DND-41 (cell line): ENCODE measurements at places on chromosomes 11 and 22.

GRCh38 chr11:59804061-59804460 lies 6.5 kb downstream of the MRPL16 start:
- no peak for DNase-seq

DNA sequence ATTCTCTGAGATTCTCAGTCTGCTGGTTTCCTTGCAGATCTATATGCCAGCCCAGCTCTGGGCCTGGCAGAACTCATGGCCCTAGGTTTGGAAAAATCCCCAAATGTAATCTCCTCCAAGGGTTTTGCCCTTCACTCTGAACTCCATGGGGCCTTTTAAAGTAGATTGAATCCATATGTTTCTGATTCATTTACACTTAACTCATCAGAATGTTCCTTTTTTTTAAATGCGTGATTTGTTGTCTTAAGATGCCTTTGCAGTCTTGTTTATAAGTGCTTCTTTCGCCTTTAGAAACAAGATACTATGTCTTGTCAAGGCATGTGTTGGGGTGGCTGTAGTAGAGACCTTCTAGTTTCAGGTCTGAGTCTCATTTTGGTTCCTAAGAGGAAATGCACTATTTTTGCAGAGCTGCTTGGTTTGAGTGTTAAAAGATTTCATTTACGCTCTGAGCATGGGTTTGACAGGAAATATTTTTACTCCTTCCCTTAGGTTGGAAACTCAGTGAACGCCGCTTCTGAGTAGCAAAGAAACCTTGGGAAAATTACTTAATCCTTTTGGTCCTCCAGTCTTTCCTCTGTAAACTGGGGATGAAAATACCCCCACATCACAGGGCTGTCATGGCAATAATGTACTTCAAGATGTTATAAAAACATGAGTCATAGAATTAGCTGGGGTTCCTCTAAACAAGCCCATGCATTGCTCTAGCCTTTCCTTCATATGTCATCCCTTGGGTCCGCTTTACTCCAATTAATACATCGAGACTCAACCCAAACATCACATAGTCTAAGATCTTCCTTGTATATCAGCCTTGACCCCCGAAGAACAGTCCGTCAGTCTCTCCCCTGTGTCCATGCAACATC lies 83.5 kb downstream of the SNX19 start:
- no peak for DNase-seq

GRCh38 chr22:32052244-32052643 lies 9.2 kb downstream of the SLC5A1 start:
- no peak for DNase-seq

DNA sequence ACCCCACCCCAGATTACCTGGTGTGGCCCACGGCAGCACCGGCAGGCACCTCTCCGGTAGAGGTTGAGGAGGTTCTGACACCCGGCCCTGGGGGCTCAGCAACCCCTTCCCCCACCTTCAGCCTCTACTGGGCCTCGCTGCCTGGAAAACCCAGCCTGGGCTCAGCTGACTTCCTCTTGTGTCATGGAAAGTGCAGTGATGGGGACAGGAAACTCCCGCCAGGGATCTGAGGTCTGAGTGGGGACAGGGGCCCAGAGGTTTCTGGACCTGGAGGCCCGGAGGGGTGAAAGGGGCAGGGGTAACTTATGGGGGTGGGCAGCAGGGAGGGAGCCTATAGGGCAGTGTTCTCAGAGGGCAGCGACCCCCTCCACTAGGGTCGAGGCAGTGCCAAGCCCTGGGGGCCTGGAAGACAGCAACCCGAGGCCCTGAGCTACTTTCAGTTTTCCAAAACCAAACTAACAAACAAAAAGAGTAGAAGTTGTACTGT lies 10.0 kb upstream of the CD5 start:
- no peak for DNase-seq

- no peak for DNase-seq
Measured at GRCh38 chr11:1384199-1384970, 5.3 kb upstream of the BRSK2 start.

DNA sequence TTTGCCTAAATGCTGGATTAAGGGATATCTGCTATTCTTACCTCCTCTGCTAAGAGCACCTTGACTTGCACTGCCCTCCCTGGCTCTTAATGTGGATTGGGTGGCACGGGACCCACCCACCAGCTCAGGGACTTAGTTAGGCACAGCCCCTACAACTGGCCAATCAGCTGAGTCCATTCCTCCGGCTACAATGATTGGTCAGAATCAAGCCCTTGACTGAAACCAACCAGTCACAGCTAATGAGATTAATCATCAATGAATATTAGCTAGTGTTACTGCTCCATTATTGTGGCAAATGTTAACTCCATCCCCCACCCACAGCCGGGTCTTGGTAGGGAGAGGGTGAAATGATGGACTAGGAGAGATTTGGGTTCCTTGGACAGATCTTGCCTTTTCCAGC lies 328.0 kb downstream of the MN1 start:
- no peak for DNase-seq

DNA sequence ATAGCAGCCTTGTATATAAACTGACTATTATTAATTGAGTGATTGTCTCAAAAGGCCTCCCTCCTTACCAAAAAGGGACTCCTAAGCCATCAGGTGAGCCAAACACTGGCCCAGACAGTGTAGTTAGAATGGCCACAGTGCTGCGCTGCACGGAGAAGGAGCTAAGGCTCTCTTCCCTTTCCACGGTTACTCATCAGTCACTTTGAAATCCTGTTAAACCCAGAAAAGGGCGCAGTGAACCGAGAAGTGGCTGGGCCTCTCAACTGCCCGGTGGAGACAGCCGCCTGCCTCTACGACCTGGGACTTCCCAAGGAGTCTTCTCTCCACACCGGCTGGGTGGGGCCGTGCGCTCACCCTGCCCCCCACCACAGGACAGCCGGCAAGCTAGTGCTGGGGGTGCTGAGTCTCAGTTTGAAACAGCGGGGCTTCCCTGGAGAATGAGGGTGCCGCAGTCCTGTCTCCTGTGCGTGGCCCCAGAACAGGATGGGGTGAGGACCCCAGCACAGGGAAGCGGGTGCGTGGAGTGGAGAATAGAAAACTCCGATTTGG lies 1.3 kb downstream of the MYH9 start:
- DNase-seq, result peak; percentile 39

GRCh38 chr11:124737638-124738305 lies 2.0 kb upstream of the NRGN start:
- no peak for DNase-seq

- DNase-seq, result no peak
Measured at GRCh38 chr22:28608546-28608945, 71.1 kb downstream of the TTC28 start.

DNA sequence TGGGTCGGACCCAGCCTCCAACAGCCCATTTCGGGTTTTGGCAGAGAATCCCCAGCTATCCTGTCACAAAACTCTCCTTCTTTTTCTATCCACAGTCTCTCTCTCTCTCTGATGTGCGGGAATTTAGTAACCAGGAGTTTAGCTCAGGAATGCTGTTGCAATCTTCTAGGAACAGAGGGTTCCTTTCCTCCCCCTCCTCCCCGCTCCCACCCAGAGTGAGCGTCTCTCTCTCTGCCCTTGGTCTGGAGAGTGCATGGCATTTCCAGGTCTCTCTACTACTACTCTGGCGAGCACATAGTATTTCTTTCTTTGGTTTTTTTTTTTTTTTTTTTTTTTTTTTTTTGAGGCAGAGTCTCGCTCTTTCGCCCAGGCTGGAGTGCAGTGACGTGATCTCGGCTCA lies 17.7 kb downstream of the APIP start:
- DNase-seq, result no peak

DNA sequence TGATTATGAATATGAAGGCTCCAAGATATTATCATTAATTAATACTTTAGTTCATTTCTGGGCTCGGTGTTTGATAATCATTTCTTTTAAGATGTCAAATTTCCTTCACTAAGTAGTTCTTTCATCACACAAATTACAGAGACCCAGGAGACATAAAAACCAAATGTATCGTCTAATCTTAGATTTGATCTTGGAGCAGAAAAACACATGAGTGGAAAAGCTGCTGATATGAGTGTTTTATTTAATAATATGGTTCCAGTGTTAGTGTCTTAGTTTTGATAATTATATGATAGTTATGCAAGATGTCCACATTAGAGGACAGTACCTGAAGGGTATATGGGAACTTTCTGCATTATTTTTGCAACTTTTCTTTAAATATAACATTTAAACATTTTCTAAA lies 494.5 kb upstream of the RAG2 start:
- no peak for DNase-seq

GRCh38 chr11:74819400-74819799 lies 70.8 kb downstream of the RNF169 start:
- DNase-seq, result no peak

DNA sequence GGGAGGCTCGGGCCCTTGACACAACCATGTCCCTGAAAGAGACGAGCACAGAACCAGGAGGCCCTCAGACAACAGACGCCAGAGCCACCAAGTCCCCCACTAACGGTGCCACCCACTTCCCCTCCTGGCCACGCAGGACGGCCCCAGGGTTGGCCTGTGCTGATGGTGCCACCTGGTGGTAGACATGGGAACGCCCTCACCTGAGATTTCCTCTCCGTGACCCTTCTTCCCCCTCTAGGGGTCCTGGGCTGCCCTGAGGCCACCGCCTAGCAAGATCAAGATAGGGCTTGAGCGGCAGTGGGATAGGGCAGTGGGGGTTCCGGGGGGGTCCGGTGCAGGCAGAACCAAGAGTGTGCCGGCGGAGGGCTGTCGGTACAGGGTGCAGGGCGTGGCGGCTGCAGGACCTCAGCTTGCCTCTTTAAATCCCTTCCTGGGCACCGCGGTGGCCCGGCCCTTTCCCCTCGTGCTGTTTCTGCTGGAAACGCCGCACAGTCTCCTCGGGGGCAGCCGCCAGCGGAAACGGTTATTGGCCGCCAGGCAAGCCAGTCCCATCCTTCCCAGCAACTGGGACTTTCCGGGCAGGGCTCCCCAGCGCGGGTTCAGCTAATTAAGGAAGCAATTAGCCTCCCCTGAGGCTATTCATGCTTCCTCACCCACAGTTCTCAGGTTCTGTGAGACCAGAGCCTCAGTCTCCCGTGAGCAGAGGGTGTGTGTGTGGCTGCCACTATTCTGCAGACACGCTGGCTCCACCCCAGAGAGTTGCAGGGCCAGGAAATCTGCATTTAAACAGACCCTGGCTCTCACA lies 5.5 kb upstream of the NFAM1 start:
- peak; percentile 81 for DNase-seq

- DNase-seq, result no peak
Measured at GRCh38 chr22:46436595-46437175, 100.7 kb downstream of the CELSR1 start.

DNA sequence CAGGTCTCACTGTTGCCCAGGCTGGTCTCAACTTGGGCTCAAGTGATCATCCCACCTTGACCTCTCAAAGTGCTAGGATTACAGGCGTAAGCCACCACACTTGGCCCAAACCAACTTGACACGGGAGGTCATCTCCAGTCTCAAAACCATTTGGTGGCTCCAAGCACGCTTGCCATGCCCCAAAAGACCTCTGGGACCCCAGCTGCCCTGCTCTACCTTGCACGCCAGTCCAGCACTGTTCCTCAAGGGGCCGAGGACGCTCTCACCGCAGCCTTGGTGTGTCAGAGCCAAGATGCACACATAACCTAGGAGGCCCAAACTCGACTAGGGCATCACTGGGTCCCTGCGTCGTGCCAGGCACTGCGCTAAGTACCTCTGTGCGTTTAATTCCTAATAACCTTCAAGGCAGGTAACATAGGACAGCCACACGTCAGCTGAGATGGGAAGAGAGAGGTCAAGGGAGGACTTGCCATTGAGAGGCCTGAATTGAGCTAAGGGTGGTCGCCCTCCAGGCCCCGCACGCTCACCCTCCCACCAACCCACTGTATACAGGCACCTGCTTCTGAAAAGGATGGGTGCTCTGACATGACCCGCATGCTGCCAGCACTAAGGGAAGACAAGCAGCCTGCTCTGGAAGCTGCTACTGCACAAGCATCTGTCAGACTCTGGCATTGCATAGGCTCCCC lies 4.6 kb upstream of the GAS2L1 start:
- no peak for DNase-seq

DNA sequence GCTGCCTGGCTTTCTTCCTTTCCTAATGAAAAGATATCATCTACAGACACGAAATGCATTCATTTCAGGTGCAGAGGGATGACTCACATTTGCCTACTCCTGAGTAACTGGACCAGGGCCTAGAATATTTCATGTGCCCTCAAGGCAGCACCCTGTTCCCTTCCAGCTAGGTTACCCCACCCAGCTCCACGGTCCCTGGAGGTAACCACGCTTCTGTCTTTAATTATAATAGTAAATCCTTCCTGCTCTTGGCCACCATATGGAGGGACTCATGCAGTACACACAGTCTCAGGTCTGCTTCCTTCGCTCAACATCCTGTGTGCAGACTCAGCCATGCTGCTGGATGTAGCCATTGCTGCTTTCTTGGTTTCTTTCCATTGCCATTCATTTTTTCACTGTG lies 22.3 kb downstream of the DHCR7 start:
- DNase-seq, result no peak

- DNase-seq, result no peak
Measured at GRCh38 chr11:59660621-59661020, 8.2 kb downstream of the PATL1 start.

DNA sequence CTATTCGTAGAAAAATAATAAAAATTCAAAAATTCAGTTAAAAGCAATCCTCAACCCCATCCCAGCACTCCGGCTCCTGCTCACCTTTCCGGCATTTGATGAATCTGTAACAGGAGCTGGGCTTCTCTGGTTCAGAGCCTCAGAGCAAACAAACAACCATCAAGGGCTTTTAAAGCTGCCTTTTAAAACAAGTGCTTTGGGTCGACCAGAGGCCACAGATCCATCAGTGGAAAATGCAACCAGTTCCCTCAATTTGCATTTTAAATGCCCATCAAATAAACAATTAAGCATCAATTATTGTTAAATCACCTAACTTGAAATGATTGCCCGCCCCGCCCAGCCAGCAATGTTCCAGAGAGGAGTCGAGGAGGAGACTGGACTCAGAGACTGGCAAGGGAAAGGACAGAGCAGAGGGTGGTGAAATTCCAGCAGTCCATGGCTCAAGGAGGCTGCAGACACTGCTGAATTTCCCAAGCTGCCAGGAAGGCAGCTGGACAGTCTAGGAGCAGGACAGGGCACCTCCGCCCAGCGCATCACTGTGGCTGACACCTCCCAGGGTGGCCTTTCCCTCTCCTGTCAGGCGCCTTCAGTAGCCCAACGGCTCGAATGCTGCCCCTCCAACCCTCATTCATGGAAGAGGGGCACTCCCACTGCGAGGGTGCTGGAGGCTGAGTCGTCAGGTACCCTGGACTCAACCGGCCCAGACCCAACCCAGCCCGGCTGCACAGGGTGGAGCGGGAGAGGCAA lies 7.5 kb downstream of the FXYD6 start:
- DNase-seq, result no peak

DNA sequence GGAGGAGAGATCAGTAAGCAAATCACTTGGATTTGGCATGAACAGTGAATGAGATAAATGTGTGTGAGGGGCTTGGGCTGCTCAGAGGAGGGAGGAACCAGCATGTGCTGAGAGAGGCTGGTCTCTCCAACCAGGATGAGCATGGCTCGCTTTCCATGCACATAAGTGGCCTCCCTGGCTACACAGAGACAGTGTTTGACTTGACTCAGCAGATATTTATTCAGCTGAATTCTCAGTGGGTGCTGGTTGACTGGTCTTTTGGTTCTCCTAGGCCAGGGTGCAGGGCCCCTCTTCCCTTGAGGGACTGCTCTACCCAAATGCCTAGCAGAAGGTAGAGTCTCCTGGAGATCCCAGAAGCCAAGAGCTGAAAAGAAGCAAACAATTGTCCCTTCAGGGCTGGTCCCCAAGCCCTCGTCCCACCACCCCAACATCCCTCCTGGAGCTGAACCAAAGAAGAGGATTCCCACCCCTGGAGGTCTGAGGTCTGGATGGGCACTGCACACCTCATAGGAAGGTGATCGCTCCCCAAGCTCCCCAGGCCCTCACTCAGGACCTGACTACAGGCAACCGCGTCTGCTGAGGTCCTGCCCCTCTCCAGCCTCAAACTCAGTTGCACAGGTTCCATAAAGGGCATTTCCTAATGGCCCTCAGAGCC lies 3.3 kb upstream of the TRIM29 start:
- no peak for DNase-seq
